ENCODE measurements at places on chromosomes 16 and 17.

DNA sequence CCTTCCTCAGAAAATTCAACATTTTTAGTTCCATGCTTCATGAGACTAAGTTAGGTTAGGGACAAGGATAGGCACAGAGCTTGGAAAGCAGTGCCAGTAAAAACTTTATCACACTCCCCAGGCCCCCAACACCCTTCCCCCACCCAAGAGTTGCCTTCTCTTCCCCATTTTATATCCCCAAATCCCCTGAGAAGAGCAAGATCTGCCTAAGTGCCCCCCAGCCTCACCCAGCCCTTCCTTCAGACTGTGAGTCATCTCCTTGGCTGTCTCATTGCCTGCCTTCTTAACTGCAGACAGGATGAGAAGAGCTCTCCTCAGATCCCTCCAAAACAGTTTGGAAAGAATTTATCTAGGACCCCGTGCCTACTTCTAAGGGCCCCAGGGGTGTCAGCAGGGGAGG lies 55.8 kb downstream of the NEUROD2 start:
- no peak for DNase-seq

- DNase-seq, result no peak
Observed at GRCh38 chr17:41793784-41794539, 7.5 kb upstream of the JUP start.

- DNase-seq, result no peak
Observed at GRCh38 chr16:75742424-75743047, 16.2 kb upstream of the CPHXL start.

GRCh38 chr17:33506889-33507650 lies 214.0 kb upstream of the ASIC2 start:
- DNase-seq, result no peak

GRCh38 chr16:75653922-75654321 lies 6.3 kb downstream of the TERF2IP start:
- no peak for DNase-seq

DNA sequence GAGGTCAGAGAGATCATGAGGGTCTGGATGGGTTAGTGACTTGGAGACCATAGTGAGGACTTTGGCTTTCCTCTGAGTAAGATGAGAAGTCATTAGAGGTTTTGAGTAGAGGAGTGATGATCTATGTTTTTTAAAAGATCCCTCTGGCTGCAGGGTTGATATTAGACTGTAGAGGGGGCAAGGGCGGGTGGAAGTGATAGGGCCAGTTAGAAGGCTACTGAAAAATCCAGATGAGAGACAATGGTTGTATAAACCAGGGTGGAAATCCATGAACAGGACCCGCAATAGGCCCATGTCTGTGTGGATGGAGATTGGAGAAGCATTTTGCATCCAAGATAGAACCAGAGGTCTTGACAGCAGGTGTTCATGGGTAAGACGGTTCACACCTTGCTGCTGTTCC lies 9.8 kb downstream of the ITGAL start:
- DNase-seq, result no peak

Measured in stimulated activated CD8-positive, alpha-beta memory T cell treated with anti-CD3 and anti-CD28 coated beads, Interleukin-2, amount 100 ng/mL, for 1 hour (primary cell).